CD14-positive monocyte (primary cell): ENCODE measurements at places on chromosomes 3 and 15.

DNA sequence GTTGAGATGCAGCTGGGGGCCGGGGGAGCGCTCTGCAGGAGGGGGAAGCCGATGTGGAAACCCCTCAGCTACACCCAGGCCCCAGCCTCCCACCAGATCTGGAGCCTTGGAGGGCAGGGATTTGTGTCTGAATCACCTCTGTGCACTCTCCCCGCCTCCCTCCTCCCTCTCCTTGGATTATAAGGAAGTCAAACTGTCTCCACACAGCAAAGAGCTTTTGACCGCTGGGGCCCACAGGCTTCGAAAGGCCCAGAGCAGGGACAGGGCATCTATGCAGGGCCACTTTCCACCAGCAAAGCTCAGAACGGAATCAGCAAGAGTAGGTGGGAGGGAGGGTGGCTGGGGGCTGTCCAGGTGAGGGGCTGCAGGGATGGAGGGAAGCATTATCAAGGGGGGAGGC, 68.9 kb downstream of the IQSEC1 start:
- DNase-seq = peak; percentile 76
- H3K27me3 ChIP-seq = no peaks in the 10 kb centered on the region
- peak overlapping the region; percentile 66 for H3K27ac ChIP-seq
- H3K4me3 ChIP-seq = peak overlapping the region; percentile 47

DNA sequence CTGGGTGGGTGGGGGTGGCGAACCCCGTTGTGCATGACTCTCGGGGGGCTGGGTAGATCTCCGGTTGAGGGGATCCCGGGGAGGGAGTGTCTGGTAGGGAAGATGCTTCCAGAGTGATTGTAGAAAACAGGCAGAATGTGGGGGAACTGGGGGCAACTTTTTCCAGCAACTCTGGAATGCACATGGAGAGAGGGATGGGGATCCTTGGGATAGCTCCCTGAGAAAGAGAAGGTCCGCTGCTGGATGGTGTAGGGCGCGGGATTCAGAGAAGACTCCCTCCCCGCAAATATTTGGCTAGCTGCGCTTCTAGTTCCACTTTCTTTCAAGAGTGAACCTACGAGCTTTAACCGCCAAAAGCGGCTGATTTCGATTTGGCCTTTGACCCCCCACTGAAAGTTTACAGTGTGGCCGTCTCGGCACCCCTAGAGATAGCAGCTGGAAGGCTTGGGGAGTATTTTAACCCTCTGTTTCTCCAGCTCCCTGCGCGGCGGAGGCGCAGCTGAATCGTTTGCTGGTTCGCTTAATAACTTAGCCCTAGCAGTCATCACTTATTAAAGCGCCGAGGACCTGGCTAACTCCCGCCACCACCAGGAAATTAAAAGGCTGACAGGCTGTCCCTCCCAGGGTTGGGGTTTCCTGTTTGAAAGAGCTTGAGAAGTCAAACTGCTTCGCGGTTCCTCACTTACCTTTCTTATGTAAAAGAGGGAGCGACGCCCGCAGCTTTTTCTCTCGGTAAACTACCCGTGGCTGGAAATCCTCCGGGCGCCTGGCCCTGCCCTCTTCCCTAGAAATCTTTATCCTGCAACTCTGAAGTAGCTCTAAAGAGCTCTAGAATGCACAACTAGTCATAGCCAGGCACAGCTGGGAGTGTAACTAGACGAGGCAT, 1.2 kb downstream of the PHLDB2 start:
- no peak overlapping the region for H3K27ac ChIP-seq
- DNase-seq = peak; percentile 12
- peak overlapping the region; percentile 47 for H3K4me3 ChIP-seq
- H3K27me3 ChIP-seq = peaks cover 23% of the 10 kb centered on the region

DNA sequence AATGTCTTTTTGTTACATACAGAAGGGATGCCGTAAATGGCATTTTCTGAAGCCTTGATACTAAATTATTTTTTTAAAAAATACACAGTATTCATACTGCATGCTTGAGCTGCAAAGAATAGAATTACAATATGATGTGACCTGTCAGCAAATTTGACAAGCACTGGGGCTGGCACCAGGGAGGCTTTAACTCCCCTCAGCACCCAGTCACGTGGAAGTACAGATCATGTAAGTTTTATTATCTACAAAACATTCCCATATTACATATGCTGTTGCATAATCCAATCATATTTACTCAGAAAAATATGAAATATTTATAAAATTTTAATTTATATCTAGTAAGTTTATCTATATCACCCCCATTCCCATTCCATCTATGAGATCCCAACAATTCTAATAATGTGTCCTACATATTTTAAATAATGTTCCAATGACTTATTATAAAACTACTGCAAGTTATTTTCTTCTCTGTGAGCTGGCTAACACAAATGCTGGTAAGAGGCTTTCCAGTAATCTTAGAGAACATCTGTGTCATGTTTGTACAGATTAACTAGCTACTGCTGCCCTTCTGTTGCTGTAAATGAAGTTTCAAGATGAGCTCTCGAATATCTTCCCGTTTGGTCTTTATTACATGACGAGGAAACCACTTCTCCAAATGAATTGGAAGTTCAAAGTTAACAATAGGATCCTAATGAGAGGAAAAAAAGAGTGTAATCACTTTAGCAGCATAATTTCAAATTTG, 5.2 kb upstream of the IMPG2 start:
- no peaks in the 10 kb centered on the region for H3K4me1 ChIP-seq
- no peaks in the 10 kb centered on the region for H3K27me3 ChIP-seq
- no peak overlapping the region for H3K4me3 ChIP-seq
- peaks cover 53% of the 10 kb centered on the region for H3K36me3 ChIP-seq
- H3K27ac ChIP-seq = no peak overlapping the region

DNA sequence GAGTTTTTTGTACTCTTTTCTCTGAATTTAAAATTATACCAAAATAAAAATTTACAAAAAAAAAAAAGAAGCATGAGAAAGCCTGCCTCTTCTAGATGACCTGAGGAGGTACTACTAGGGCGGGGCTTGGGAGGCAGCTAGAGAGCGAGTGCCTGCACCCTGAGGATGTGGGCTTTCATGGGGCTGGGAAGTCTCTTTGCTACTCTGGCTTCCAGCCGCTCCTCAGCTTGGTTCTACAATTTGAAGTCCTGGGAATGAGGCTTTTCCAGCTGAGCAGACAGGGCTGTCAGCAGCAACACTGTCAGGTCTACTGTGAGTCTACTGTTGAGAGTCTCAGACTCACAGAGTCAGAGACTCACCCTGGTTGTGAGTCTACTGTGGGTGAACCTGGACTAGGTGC, 8.2 kb upstream of the PSTPIP1 start:
- H3K27ac ChIP-seq = peak overlapping the region; percentile 85
- peaks cover 100% of the 10 kb centered on the region for H3K4me1 ChIP-seq
- H3K36me3 ChIP-seq = no peaks in the 10 kb centered on the region
- DNase-seq = no peak
- no peak overlapping the region for H3K4me3 ChIP-seq
- no peaks in the 10 kb centered on the region for H3K27me3 ChIP-seq

GRCh38 chr15:77999486-77999885, 78.0 kb downstream of the TBC1D2B start:
- H3K4me1 ChIP-seq = no peaks in the 10 kb centered on the region
- H3K27ac ChIP-seq = no peak overlapping the region
- H3K27me3 ChIP-seq = no peaks in the 10 kb centered on the region
- no peak for DNase-seq

- no peaks in the 10 kb centered on the region for H3K36me3 ChIP-seq
- H3K27me3 ChIP-seq = no peaks in the 10 kb centered on the region
- no peak overlapping the region for H3K27ac ChIP-seq
- no peaks in the 10 kb centered on the region for H3K4me1 ChIP-seq
- no peak overlapping the region for H3K4me3 ChIP-seq
These were observed 213.1 kb upstream of the ADAMTS9 start for GRCh38 chr3:64900617-64901521.

DNA sequence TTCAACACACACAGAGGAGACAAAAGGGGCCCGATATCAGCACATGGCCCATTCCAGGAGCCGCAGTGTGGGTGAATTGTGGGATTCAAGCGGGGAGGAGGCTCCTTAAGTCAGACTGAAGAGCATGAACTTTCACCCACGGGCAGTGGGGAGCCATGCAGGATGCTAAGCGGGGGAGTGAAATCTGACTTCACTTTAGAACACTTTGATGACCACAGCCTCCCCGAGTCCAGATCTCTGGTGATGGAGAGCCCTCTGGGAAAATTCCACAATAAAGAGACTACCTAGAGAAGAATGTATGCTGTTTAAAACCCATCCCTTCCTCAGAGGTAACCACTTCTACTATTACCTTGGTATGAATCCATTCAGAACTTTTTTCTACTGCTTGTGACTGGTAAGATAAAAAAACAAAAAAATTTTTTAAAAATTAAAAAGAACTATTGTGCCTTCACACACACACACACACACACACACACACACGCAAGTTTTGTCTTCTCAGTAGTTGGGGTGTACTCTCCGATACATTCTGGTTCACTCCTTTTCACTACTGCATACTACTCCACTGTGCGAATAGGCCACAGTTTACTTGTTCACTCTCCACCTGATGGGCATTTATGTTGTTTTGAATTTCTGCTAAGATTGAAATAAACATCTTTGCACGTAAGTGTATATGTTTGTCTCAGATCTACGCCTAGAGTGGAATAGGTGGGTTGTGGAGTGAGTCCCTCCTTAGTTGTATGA, 2.0 kb upstream of the H1-8 start:
- no peaks in the 10 kb centered on the region for H3K27me3 ChIP-seq
- no peak for DNase-seq
- H3K4me1 ChIP-seq = no peaks in the 10 kb centered on the region
- no peak overlapping the region for H3K4me3 ChIP-seq
- H3K27ac ChIP-seq = no peak overlapping the region

- H3K27ac ChIP-seq = no peak overlapping the region
- H3K36me3 ChIP-seq = no peaks in the 10 kb centered on the region
- H3K4me3 ChIP-seq = no peak overlapping the region
These were observed 186.4 kb downstream of the ADAMTS9 start for GRCh38 chr3:64501298-64501906.

DNA sequence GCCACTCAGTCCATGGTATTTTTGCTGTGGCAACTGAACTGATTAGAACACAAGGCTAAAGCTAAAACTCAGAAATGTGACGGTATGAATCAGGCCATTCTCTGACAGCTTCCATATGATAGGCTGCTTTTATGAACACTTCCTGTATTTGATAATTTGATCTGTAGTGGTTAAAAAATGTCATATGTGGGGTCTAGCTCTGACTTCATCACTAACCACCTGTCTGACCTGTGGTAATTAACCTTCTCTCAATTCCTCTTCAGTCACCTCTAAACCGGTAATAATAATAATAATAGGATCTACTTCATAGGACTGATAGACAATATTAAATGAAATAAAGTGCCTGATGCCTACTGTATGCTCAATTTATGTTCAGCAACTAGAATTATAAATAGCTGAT, 223.2 kb downstream of the MBNL1 start:
- no peaks in the 10 kb centered on the region for H3K4me1 ChIP-seq
- no peak for DNase-seq
